ENCODE measurements at places on chromosomes 2 and 18.

GRCh38 chr2:97781981-97782380 is 68.6 kb downstream of the ZAP70 start:
- no peak for DNase-seq

DNA sequence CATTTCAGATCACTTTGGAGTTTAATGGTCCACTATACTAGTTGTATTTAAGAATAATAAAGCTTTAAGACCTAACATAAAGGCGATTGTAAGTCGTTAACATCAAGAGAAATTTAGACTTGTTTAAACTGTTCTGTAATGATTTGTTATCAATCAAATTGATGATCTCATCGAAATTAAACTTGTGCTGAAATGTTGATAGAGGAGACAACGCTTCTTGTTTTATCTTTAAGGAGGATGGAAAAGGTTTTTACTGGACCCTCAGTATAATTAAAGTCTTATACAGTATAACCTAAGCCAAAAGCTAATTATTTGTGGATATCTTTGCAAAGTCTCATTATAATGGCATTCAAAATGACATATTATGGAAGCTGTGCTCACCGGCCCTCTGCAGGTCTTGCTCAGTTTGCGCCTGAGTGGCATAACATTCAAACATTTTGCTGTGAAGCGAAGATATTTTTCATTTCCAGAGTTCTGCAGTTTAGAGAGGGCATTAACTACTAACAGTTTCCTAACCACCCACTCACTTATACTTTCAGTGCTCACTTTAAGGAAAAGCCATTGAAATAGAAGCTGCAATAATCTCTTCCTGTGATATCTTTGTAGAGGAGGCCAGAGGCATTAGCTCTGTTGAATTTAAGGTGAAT is 1.4 kb upstream of the SERTAD2 start:
- peak; percentile 48 for DNase-seq

GRCh38 chr2:106816974-106817373 is 69.0 kb downstream of the ST6GAL2 start:
- DNase-seq = no peak

DNA sequence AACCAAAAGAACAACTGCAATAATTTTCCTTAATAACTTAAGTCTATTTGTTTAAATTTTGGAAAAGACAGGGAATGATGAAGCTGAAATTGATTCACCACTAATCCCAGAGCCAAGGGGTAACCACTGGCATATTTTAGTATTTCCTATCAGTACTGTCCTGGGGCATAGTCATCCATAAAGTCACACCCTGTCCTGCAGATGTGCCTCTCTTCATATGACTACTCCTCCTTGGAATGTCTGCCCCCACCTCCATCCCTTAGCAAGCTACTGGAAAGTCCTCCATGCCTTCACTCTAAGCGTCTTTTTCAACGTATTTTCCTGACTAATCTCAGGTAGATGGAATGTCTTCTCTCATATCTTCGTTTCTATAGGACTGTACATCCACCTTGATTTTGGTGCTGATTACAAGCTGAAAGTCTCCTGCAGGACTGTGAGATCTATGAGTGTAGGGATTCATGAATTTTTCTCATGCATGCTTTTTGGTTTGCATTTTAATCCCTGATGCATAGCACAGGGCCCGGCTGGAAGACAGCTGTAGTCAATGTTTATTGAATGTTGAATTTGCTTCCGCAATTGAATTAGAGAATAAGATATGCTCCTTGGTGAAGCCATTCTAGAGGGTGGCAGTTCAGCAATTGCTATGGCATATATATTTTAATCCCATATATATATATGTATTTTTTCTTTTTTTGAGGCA is 85.6 kb downstream of the MOGAT1 start:
- no peak for DNase-seq

DNA sequence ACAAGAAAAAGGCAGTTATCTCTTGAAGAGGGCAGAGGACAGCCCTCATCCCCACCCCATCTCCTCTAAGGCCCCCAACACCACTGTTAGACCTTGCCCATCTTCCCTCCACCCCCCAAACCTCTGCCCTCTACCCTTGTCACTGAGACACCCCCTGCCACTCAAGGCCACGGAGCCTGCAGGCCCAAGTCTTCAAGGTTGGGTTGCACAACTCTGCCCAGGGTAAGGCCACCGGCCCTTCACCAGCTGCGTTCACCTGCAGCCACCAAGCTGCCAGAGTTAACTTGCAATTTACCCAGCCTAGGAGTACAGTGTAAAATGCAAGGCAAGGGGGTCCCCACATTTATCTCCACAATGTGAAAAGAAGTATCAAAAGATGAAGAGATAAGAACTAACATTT is 128.7 kb upstream of the PKDCC start:
- no peak for DNase-seq

DNA sequence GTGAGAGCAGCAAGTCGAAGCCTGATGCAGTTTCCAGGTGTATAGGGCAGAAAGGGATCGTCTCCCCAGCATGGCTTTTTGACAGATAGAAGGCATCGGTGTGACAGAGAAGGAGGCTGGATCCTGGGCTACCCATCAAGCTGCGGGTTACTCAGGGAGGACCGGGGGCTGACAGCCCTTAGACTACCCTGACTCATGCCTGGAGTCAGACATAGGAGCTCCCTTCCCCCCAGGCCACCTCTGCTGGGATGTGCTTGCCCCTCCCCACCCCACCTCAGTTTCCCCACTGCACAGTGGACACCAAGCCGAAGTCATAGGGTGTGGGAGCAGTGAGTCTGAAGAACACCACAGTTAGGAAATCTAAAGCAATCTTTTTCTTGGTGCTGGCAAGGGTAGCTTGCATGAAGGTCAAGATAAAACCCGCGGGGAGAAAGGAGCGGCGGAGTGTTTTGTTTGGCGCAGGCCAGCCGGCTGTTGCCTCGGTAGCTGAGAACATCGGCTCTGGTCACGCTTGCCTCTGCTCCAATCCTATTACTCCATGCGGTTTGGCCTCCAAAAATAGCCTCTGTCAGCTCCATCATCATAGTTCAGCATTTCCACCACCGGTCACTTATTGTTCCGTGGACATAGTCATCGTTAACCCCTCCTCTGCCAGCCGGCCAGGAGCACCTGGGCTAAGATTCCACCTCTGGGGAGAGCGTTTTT is 169.2 kb upstream of the GLI2 start:
- DNase-seq = no peak

- no peak for DNase-seq
Measured at GRCh38 chr2:11543337-11544216, 9.7 kb downstream of the GREB1 start.

DNA sequence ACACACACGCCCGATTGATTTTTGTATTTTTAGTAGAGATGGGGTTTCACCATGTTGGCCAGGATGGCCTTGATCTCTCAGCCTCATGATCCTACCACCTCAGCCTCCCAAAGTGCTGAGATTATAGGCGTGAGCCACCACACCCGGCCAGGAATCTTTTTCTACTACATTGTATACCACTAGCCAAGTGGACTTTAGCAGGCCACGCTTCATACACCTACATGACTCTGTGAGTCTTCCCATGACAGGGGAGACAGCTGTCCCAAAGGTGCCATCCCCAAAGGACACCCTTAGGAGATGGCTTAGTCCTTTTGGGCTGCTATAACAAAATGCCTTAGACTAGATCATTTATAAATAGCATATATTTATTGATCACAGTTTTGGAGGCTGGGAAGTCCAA is 32.8 kb downstream of the ERMN start:
- no peak for DNase-seq

- no peak for DNase-seq
Measured at GRCh38 chr2:149926149-149926548, 338.6 kb upstream of the MMADHC start.

- no peak for DNase-seq
Measured at GRCh38 chr18:25175558-25176517, 176.1 kb downstream of the ZNF521 start.
